Right ventricle myocardium inferior (tissue), 1 donor: ENCODE measurements at places on chromosomes 16 and 17. TPM values are rescaled to one million over a fixed set of nuclear protein-coding genes. Genes with fewer than 3 reads are reported as not detected.
A peak's percentile ranks its signal among the peaks of the same experiment; 100 is the strongest.

Gene FN3K
- total RNA-seq, result 78.3 TPM

Gene DNASE1L2
- total RNA-seq, result 0.49 TPM

Gene SOST
- total RNA-seq, result not detected

Gene FAM83G
- total RNA-seq, result 2.7 TPM

Gene CTRB2
- not detected for total RNA-seq

Gene CD7
- 0.73 TPM for total RNA-seq

Gene ENO3
- total RNA-seq, result 549 TPM

Gene C17orf100
- total RNA-seq, result 0.92 TPM

Gene MT1A
- 2.9 TPM for total RNA-seq

DNA sequence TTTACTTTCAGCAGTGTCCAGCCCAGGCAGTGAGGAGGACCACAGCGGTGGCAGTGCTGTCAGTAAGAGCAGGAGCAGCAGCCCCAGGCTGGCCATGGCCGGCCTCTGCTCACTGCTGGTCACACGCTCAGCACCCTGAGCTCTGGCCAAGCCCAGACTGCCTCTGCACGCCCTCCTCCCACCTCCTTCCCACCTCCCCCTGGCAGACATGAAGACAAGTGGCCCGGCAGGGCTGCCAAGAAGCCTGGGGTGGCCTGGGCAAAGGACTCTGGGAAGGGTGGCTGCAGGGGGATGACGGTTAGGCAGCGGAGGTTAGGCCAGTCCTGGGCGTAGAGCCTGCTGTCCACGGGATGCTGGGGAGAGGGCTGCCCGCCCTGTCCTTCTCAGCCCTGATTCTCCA is at the start of gene C16orf89:
Gene C16orf89 (minus strand): TSS at position 144 of the 400 bp plus-strand sequence. CDS start 48 bp downstream, at position 96.
- peak; percentile 73 for DNase-seq

GRCh38 chr16:11857161-11857560 is 5.8 kb upstream of the RSL1D1 start:
- DNase-seq, result no peak

- DNase-seq, result no peak
These were observed 520.3 kb upstream of the CDH5 start for GRCh38 chr16:65846210-65846602.

DNA sequence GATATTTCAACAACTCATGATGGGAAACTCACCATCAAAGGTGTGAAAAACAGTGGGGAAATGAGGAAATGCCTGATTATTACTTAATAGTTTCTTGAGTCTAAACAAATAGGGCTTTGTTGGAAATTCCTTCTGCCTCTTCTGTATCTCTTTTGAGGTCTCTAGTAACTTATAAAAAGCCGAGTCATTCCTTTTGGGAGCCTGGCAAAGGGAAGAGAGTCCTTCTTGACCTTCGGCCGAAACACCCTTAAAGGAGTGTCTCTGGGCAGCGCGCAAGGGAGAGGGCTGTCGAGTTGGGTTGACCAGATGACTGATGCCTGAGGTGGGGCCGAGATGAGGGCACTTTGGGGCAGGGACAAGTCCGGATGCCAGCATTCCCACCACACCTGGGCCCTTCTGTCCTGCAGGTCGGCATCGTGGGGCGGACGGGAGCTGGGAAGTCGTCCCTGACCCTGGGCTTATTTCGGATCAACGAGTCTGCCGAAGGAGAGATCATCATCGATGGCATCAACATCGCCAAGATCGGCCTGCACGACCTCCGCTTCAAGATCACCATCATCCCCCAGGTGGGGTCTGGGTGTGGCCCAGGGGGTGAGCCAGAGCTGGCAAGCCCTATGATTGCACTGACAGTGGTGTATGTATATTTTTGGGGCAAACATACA is 89.2 kb downstream of the ABCC6 start:
- no peak for DNase-seq

GRCh38 chr16:8971416-8971815 is 7.7 kb upstream of the USP7 start:
- DNase-seq, result no peak

GRCh38 chr16:85146922-85147651 is 34.8 kb upstream of the CIBAR2 start:
- peak; percentile 71 for DNase-seq

DNA sequence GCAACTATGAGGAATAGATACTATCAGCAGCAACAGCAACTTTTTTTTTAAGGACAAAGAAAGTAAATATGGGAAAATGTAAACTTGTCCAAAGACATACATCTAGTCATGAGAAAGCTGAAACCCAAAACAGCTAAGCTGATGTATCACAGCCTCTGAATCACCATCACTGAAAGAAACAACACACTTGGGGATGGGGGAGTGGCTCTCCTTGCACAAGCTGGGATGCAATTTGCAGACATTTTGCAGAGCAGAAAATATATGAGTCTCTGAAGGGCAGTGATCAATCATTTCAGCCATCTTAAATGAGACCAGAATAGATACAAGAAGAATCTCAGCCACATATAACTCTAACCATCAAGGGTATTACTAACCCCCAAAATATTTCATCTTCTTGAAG is 79.1 kb downstream of the GRIN2A start:
- no peak for DNase-seq

DNA sequence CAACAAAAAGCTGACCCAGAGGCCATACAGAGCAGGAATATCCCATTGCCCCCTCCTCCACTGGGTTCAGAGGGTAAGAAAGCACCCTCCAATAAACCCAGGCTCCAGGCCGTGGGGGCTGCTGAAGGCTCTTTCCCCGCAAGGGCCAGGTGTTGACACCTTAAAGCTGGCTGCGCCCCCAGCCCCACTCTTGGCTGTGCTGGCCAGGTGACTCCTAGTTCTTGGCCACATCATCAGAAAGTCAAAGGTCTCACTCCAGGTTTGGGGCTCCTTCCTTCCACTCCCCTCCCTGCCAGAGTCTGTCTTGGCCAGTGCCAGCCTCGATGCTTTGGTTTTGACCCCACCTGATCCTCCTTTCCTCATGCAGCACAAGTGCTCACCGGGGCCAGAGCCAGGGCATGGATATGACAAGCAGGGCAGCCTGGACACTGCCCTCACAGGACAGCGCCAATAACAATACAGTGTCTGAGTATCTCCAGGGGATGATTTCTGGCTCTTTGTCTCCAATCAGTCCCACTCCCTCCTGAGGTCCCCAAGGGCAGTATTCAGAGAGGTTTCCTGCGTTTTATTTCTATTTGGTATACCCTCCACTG is 8.2 kb downstream of the SLC46A1 start:
- DNase-seq, result no peak

DNA sequence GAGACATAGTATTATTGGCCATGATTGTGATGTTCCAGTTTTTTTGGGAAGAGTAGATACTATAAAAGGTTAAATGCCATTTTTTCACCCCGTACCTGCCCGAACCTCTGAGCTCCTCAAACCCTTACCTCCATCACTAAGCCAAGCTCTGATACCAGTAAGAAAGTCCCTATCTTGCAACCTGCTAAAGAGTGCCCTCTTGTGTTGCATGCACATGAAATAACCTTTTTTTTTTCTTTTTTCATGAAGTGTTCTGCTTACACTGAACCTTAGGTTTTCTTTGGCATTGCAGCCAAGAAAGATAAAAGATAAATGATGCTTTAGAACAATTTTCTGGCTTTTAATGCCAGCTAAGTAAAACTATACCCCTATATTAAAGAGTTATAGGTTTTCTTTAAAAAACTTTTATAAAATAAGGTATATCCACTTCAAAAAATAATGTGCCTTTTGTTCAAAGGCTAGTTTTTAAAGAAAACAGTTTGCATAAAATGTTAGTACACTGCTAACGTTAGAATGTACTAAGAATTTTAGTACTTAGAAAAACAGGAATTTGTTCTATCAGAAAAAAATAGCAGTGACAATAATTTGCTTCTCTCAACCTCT is 295.3 kb upstream of the PMFBP1 start:
- no peak for DNase-seq

GRCh38 chr16:24713379-24713778 is 16.1 kb upstream of the TNRC6A start:
- no peak for DNase-seq

GRCh38 chr16:56029026-56029425 is 153.9 kb upstream of the CES5A start:
- DNase-seq, result no peak

- no peak for DNase-seq
These were observed 24.0 kb downstream of the SPNS2 start for GRCh38 chr17:4522661-4523060.

- no peak for DNase-seq
These were observed 17.7 kb downstream of the BRD7 start for GRCh38 chr16:50351116-50351515.

DNA sequence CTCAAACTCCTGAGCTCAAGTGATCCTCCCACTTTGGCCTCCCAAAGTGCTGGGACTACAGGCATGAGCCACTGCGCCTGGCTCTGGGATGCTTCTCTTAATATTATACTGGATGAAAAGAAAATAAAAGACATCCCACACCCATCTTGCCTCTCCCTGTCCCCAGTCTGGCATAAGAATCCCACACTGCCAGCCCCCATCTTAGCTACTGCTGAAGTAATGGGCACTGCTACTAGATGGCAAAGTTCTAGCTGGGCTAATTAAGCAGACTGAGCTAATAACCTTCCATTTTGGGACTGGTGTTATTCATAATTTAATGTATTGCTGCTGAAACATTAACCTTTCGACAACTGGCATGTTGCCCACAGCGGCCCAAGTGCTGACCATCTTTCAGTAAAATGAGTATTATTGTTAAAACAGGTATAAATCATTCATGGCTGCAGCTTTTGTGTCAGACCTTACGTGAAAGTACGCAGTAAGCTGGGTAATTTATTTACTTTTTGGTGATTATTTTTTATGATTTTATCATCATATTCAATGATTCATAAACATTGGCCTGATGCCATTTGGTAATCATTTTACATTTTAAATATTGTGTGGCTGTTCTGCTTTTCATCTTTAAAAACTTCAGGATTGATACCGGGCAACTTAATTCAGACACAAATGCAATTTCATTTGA is 47.4 kb upstream of the ZFHX3 start:
- DNase-seq, result no peak

DNA sequence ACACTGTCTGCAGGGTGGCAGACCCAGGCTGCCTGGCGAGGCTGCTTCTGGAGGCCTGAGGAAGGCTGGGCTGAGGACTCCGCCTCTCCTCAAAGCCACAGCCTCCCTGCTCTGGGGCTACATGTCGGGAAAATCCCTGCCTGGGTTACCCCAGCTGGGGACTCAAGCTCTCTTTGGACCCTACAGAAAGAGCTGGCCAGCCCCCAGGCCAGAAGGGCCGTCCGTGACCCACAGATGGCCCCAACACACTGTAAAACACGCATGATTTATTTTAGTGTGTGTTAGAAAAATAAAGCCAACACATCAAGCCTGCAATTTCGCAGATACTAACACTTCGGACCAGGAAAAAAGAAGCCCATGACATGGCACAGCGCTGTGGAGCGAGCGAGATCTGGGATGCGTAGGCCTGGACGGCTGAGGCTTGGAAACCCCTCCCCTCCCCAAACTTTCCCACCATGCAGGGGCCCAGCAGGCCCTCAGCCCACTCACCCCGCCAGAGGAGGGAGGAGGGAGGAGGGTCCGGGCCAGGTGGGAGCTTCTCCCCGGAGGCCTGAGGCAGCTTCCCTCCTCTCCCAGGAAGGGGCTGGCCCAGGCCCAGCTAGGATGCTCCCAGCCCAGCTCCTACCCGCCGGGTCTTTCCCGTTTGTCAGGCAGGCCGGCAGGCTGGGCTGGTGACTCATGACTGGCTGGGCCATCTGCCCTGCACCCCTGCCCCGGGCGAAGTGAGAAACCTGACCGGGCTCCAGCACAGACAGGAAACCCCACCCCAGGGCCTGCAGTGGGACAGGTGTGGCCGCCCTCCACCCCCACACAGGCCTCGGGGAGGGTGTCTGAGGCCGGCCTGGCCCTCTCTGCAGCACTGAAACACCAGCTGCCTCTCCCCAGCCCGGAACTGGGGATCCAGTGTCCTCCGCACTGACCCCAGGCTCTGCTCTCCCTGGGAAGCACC is 34.1 kb upstream of the SLC38A10 start:
- peak; percentile 88 for DNase-seq

GRCh38 chr17:75031972-75032719 is 14.6 kb downstream of the ATP5PD start:
- peak; percentile 81 for DNase-seq

GRCh38 chr16:4345836-4346781 is 5.0 kb downstream of the PAM16 start:
- peak; percentile 62 for DNase-seq

DNA sequence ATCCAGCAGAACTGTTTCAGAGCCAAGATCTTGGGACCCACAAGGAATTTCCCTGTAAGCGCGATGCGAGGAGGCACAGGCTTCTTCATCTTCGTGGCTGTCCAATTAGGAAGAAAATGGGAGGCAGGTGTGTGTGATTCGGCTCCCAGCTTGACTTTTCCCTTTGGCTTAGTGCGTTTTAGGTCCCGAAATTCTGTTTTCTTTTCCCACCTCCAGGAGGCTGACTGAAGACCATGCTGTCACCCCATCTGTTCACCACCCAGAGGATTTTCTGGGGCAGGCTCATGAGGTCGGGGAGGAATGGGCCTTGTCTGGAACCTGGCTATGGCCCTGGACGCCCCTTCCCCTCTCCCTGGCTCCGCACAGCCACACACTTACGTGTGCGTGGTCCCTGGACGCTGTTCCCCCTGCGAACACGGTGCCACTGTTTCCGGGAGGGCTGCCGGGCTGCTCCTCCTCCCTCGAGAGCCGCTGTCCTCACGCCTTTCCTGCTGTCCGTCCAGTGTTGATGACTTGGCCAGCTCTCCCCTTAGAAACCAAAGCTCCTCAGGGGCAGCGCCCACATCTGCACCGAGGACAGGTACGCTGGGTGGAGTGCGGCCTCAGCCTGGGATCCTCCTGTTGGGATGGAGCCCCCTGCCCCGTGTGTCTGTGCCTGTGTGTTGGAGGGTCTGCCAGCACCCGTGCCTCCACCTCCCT is 2.7 kb upstream of the PABPN1L start:
- DNase-seq, result no peak

GRCh38 chr16:77807-78443 is at the start of gene MPG:
Gene MPG, plus strand, starts transcription at chr16:78225. Its CDS starts 85 bp downstream, at chr16:78310.
- DNase-seq, result peak; percentile 92
